ENCODE measurements at places on chromosomes 3 and 15.

DNA sequence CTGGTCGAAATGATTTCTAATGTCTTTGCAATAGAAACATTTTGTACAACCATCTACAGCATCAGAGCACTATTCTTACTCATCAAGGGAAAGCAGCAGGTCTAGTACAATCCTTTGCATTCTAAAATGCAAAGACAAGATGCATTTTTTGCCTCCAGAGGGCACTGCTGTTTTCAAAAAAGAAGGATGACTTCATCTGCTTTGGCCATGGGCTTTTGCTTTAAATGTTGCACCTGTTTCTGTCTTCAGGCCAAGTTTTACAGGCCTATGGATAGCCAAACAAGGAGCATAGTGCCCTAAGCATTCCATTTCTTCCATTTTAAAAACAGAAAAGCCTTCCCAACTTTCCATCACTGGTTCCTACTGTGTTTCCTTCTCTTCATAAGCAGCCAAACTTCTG, 3.4 kb downstream of the PARP9 start:
- no peak for DNase-seq

GRCh38 chr3:182508919-182509711, 284.2 kb upstream of the ATP11B start:
- no peak for DNase-seq

DNA sequence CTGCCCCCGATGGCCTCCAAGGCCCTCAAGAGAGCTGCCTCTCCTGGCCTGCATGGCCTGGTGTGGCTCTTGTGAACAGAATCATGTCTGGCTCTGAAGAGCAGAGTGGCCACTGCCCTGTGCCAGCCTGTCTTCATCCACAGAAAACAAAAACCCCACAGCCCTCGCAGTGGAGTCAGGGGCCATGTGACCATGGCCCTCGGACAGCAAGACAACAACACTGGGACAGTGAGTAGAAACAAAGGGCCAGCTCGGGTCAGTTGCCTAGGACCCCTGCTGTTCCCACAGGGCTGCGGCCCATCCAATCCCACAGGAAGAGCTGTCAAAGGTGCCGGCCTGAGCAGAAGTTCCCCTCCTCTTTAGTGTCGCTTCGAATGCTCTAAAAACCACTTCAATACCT, 72.5 kb downstream of the UMPS start:
- no peak for DNase-seq

GRCh38 chr3:148600902-148601765, 96.6 kb upstream of the AGTR1 start:
- no peak for DNase-seq

GRCh38 chr3:128322030-128323022, 144.4 kb downstream of the DNAJB8 start:
- no peak for DNase-seq

- no peak for DNase-seq
These were observed 30.4 kb downstream of the TIPIN start for GRCh38 chr15:66326051-66326450.

- no peak for DNase-seq
These were observed 34.7 kb upstream of the CDCP1 start for GRCh38 chr3:45180899-45181298.

DNA sequence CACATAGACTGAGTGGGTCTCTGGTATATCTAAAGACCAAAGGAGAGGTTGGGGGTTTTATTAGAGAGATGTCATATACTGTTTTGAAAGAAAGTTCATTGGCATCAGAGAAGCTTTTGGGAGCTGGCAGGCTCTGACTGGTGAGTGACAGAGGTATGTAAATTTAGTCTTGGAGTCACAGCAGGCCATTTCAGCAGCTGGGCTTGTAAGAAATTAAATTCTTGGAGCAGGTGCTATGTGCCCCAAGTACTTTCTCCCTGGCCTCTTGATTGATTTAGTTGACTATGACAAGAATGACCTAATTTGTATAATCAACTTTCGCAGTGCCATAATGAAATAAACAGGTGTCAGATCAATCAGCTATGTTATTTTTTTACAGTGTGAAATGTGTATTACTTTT, 47.8 kb upstream of the CDAN1 start:
- DNase-seq = no peak

- no peak for DNase-seq
These were observed 123.4 kb downstream of the SEC22A start for GRCh38 chr3:123324880-123325765.

- no peak for DNase-seq
These were observed 80.2 kb downstream of the ABI3BP start for GRCh38 chr3:100912976-100913545.

Measured in substantia nigra (tissue), 51 donors.